ENCODE measurements at places on chromosomes 16 and 17. TPM values are rescaled to one million over a fixed set of nuclear protein-coding genes. Genes with fewer than 3 reads are reported as not detected.

The KRT31 gene
- total RNA-seq = not detected

The CARD14 gene
- 0.39 TPM for total RNA-seq

The CA5A gene
- total RNA-seq = not detected

The ZFPM1 gene
- total RNA-seq = 12.2 TPM

The KRT12 gene
- not detected for total RNA-seq

The EVPLL gene
- not detected for total RNA-seq

The ITGAD gene
- total RNA-seq = 0.14 TPM

The HS3ST3A1 gene
- 0.72 TPM for total RNA-seq

The SRL gene
- total RNA-seq = not detected

The MYCBPAP gene
- total RNA-seq = 24.3 TPM

The CDH3 gene
- total RNA-seq = 24.3 TPM

The GRAP gene
- total RNA-seq = 9.7 TPM

The OR1F1 gene
- total RNA-seq = 0.35 TPM

The MMP2 gene
- total RNA-seq = not detected

The HYDIN gene
- total RNA-seq = 0.30 TPM
